Myometrial cell (primary cell): ENCODE measurements at places on chromosomes 11 and 22. TPM values are rescaled to one million over a fixed set of nuclear protein-coding genes. Genes with fewer than 3 reads are reported as not detected.

The ZNF280B gene
- total RNA-seq = 0.53 and 0.86 TPM in 2 replicates

The HBB gene
- not detected in 2 replicates for total RNA-seq

The MYOD1 gene
- not detected in 2 replicates for total RNA-seq

The CCDC81 gene
- total RNA-seq = 1.4 and 4.4 TPM in 2 replicates

The SWAP70 gene
- total RNA-seq = 11.5 and 19.8 TPM in 2 replicates

The LBHD1 gene
- 6.9 and 11.0 TPM in 2 replicates for total RNA-seq

The GALNT18 gene
- 0.86 and 1.1 TPM in 2 replicates for total RNA-seq

The MUC2 gene
- total RNA-seq = not detected in 2 replicates

The CDCA5 gene
- total RNA-seq = 13.5 and 16.4 TPM in 2 replicates

The ANGPTL5 gene
- total RNA-seq = not detected in 2 replicates

The MOV10L1 gene
- 0.89 and 1.2 TPM in 2 replicates for total RNA-seq

The SHISAL1 gene
- 0.71 and 0.86 TPM in 2 replicates for total RNA-seq

The KCNJ11 gene
- not detected in 2 replicates for total RNA-seq

The ENTHD1 gene
- not detected in 2 replicates for total RNA-seq

The EIF4ENIF1 gene
- 7.2 and 11.9 TPM in 2 replicates for total RNA-seq

The IFITM5 gene
- not detected in 2 replicates for total RNA-seq

The XKR3 gene
- not detected in 2 replicates for total RNA-seq

The UPK2 gene
- total RNA-seq = not detected in 2 replicates
